ENCODE measurements at places on chromosomes 1 and 21.
A peak's percentile ranks its signal among the peaks of the same experiment; 100 is the strongest.

GRCh38 chr21:24628046-24628445 is 979.2 kb downstream of the MRPL39 start:
- DNase-seq = no peak
- no peaks in the 10 kb centered on the region for H3K27me3 ChIP-seq
- no peak overlapping the region for H3K27ac ChIP-seq
- no peaks in the 10 kb centered on the region for H3K36me3 ChIP-seq

DNA sequence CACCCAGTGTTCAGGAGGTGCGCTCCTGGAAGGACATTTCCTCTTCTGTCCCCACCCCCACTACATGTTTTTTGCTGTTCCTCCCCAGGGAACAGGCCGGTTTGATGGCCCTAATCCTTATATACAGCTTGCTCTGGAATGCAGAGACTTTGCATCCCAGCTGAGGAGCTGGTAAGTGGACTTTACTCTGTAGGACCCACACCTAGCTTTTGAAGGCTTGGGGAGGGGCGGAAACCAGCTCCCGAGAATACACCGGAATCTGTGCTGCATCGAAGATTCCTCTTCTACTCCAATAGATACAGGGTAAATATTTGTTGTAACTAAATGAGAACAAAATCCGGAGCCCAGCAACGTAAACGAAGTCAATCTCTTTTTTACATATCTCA is 1.2 kb upstream of the CGN start:
- H3K27me3 ChIP-seq = no peaks in the 10 kb centered on the region
- H3K4me3 ChIP-seq = no peak overlapping the region
- peaks cover 20% of the 10 kb centered on the region for H3K4me1 ChIP-seq
- DNase-seq = no peak
- no peak overlapping the region for H3K27ac ChIP-seq

DNA sequence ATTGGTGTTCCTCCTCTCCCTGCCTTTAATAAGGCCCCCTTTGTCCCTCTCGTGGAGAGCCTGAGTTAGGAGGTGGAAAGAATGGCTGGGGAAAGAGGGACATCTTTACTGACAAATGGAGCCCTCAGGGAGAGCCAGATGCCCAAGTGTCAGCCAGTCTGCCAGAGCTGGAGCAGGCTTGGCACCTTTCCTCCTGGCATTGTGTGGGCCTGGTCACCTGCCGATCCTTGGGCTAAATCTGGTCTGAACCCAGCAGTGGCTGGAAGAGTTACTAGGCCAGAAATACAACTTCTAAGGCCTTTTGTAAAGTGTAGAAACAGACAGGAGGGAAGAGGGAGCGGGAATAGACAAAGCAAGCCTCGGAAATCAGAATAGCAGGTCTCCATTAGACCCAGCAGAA is 24.9 kb downstream of the VANGL1 start:
- no peaks in the 10 kb centered on the region for H3K27me3 ChIP-seq
- no peak overlapping the region for H3K4me3 ChIP-seq
- peaks cover 24% of the 10 kb centered on the region for H3K4me1 ChIP-seq
- DNase-seq = no peak
- peak overlapping the region; percentile 55 for H3K27ac ChIP-seq
- peaks cover 11% of the 10 kb centered on the region for H3K36me3 ChIP-seq

GRCh38 chr1:30083800-30084464 is 639.5 kb downstream of the MATN1 start:
- H3K4me3 ChIP-seq = no peak overlapping the region
- DNase-seq = no peak
- H3K27me3 ChIP-seq = no peaks in the 10 kb centered on the region

DNA sequence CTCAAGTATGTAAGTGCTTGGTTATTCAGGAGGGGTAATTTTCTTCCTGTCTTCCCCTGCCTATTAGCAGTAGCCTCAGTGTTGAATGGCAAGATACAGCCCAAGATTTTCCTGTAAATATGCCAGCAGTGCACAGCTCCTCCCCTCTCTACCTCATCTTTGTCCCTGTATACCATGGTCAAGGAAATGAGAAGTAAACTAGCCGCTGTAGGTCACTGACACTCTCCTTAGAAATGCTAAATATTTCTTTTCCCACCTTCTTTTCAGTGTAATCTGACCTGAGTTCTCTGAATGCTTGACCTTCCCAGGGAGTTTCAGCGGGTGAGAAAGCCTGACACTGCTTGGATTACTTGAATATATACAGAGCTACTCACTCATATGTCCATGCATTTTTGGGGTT is 84.1 kb upstream of the ZNF326 start:
- peaks cover 35% of the 10 kb centered on the region for H3K4me1 ChIP-seq
- no peak overlapping the region for H3K4me3 ChIP-seq
- H3K27me3 ChIP-seq = no peaks in the 10 kb centered on the region
- no peak overlapping the region for H3K27ac ChIP-seq
